ENCODE measurements at places on chromosomes 4 and X. TPM values are rescaled to one million over a fixed set of nuclear protein-coding genes. Genes with fewer than 3 reads are reported as not detected.

GRCh38 chrX:12758291-12758690 lies 32.9 kb upstream of the PRPS2 start:
- no peak for DNase-seq

DNA sequence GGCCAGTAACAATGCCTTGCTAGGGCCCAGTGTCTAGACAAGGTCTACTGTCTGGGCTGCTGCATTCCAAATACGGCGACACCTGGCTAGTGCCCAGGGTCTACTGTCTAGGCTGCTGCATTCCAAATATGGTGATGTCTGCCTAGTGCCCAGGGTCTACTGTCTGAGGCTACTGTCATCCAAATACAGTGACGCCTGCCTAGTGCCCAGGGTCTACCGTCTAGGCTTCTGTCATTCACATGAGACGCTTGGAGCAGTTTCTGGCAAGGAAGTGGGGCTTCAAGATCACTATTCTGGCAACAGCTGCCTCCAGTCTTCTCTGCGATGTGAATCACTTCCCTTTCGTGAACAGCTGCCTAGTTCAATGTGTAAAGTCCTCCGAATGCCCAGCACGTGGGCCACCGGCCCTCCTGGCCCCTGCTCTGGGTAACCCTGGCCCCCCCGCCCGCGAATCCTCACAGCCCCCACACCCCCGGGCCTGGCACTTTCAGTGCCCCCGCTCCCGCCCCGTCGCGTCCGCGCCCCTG lies 12.7 kb downstream of the ACOX3 start:
- DNase-seq = no peak

DNA sequence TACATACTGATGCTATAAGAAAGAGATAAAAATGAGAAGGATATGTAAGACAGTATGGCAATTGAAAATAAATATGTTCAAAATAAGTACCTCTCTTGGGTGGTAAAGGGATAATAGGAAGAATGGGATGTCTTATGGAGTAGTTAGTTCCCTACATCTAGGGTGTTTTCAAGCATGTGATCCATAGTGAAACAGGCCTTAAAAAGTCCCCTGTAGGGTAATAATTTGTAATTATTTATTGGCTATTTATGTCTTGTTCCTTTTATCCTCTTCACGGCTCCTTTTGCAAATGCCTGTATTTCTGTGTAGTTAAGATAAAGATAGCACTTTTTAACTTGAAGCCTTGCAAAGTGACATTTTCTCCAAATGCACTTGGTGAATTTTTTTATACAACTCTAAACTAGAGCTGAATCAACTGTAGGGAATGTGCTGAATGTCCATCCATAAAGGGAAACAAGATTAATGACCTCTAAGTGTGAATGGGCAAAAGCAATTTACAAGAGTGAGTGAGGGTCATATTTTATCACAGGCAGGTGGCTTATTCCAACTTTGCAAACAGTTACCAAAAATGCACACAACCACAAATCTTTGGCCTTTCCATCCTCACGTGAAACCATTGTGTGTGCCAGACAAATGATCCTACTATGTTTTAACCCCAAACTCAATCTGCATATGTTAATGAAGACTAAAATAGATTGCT lies 299.0 kb downstream of the KCNIP4 start:
- DNase-seq = no peak

The MUC7 gene
- not detected for total RNA-seq

The PF4V1 gene
- total RNA-seq = not detected
